Dermis blood vessel endothelial cell (primary cell): ENCODE measurements at places on chromosomes 6 and 20. TPM values are rescaled to one million over a fixed set of nuclear protein-coding genes. Genes with fewer than 3 reads are reported as not detected.

LY6G6F gene
- not detected in 2 replicates for total RNA-seq

DNA sequence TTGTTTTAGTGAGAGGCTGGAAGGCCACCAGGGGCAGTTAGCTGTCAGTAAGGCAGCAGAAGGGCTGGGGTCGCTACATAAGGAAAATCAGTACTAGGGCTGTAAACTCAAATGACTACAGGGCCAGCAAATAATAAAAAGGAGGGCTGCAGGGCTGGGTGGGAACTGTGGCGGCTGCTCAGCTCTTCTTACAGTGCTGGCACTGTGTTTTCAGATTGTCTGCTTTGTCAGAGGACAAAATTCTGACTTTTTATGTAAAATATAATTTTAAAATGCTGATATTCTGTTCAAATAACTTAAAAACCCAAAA, 23.2 kb downstream of the HLA-A start:
- no peak for DNase-seq

DNA sequence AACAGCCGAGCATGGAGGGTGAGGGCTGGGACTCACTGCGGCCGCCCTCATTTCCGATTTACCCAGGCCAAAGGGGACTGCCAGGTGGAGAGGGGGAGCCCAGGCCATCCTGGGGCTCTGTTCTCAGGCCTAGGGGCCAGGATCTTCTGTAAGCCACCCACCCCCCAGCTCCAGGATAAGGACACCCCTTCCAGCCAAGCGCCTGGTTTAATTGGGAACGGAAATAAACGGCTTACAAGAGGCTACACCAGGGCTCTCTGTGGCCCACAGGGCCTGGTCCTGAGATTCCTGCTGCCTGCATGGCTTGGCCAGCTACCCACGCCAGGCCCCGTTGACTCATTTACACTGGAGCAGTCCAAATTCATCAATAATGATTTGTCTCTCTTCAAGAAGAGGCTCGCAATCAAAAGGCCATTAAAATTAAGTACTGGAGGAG, 68.1 kb upstream of the TOP1 start:
- DNase-seq, result no peak

DNA sequence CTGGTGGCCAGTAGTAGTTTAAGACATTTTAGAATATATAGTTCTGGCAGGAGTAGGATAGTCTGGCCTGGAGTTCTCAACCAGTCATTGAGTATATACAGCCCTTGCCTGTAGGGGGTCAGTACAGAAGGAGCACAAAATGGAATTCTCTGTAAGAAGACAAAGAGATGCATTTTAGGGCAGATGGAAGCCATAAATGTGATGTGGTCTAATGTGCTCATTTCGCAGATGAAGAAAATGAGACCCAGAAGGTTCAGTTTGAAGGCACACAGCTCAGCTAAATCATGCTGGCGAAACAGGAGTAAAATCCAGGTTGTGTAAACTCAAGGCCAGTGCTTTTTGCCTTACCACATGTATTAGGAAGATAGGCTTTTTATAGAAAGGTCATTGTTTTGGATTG, 29.6 kb downstream of the QKI start:
- DNase-seq, result no peak

DNA sequence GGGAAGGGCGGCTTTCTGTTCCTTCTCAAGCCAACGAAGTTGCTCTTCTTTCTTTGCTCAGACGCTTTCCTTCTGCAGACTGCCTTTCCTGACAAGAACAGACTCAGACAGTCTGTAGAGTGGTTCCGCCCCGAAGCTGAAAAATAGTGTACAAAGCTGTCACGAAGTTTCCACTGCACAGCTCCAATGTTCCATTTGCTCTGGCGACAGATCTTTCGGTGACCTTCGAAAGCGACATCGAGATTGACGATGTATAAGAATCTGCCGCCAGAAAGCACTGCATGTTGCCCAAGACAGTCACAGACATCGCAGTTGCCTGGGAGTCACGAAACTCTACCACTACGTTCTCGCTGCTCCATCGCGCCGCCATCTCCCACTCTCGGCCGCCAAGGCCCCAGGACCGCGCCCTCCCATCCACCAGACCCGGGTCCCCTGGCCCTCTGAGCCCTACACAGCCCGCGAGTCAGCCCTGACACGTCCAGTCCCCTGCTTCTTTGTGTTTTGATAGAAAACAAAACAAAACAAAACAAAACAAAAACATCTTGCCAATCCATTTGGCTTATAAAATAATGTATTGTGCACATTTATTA, 42.1 kb upstream of the ZNF184 start:
- no peak for DNase-seq

DNA sequence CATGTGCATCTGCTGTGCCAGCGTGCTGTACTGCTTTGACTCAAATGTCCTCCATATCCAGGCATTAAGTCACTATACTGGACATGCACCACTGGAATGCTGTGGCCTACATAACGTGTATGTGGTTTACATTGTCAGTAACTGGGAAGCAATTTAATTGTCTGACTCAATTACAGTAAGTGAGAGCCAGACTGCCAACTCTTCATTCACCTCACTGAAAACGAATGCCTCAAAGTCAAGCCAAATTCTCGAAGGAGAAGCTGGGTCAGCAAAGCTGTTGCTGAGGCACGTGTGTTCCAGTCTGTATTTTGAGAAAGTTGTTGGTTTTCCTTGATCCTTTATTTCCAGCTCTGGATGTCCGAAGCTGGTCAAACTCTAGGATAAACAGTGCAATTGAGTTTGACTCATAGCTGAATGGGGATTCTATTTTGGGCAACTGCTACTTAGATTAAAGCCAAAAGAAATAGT, 534.3 kb downstream of the COL12A1 start:
- DNase-seq, result no peak

DNA sequence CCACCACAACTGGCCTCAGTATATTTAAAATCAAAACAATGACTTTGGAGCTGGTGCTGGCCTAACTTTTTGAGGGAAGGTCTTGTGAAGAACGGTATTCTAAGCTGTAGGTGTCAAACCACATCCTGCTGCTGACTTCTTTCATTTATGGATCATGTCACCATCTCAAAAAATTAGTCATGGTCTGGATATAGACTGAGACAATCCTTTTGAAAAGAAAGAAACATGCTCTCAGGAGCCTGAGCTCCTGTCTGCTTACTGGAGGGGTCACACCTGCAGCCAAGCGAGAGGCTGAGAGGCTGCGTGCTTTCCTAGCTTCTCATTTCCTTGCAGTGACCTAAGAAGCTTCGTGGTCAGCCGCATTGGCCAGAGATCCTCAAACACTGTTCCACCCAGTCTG, 55.2 kb downstream of the TIAM2 start:
- peak; percentile 32 for DNase-seq

PPT2 gene
- 69.8 and 82.5 TPM in 2 replicates for total RNA-seq

GRCh38 chr20:45097485-45098102, 3.3 kb downstream of the KCNS1 start:
- peak; percentile 75 for DNase-seq

GRCh38 chr6:112298021-112298745, 43.8 kb upstream of the LAMA4 start:
- peak; percentile 92 for DNase-seq

DNA sequence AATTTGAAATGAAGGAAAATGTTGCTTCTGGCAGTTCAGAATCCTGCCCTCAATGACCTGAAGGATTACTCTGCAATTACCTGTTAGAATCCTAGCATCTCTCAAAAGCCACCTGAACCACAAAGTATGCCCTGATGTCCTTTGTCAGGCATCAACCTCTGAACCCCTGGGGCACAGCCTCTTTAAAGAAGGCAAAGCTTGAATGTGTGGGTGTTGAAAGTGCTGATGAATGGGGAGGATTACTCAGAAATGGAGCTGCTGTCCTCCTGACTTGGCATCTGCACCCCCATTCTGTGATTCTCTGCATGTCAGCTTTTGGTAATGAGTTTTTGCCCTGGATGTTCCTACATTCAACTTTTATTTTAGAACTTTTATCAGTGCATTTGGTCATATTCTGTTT, 179.2 kb downstream of the PKHD1 start:
- no peak for DNase-seq

- DNase-seq, result no peak
These were observed 76.0 kb upstream of the SHLD1 start for GRCh38 chr20:5674176-5674660.

DNMT3B gene
- total RNA-seq, result 2.9 and 5.5 TPM in 2 replicates

RBPJL gene
- not detected in 2 replicates for total RNA-seq

GRCh38 chr20:11958855-11959254, 41.2 kb downstream of the BTBD3 start:
- peak; percentile 24 for DNase-seq

CD93 gene
- total RNA-seq, result 361 and 441 TPM in 2 replicates

DNA sequence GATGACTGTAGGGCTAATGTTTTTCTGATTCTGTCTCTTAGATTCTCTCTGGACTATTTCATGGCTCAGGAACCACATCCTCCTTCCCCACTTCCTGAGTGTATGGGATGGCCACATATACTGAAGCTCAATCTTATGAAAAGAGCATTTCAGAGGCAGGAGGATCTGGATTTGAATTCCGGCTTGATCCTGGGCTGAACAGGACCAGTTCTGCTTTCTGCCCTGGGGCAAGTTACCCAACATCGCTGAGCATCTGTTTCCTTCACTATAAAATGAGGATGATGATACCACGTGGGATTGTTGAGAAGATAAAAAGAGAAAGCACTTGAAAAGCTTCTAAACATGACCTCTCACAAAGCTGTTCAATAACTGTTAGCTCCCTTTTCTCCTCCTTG, 168.4 kb upstream of the TNFAIP3 start:
- DNase-seq, result no peak

DNA sequence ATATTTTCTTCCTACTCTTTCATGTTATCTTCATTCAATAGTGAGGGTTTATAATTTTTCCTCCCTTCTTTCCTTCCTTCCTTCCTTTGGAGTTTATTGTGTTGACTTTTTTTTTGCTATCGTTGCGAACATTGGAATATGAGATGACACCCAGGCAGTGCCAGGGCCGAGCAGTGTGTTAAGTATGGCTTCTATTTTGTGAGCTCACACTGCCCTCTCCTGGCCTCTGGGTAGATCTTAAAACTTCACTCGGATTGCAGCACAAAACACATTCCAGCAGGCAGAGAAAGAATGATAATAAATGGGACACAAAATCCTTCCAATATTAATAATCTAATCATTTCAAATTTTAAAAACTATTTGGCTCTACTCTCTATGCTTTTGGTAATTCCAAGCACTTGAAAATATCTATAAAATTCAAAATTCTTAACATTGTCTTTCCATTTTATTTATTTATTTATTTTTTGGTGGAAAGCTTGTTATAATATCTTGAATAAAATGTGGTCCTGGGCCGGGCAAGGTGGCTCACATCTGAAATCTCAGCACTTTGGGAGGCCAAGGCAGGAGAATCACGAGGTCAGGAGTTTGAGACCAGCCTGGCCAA, 147.4 kb upstream of the OLIG3 start:
- DNase-seq, result peak; percentile 84

DNA sequence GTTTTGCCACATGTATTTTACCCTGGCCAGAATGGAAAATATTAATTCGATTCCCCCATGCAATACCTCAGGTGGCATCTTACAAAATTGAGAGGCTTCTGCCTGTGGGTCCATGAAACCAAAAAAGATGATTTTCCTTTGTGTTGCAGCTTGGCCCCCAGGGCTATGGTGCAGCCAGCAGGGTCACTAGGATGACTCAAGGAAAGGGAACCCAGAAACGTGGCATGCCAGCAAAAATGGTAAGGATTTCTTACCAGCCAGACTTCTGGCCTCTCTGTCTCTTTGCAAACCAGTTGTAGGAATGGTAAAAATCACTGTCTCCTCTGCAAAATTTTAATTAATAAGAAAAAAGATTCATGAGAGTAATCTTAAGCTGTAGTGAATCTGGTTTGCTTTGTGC, 11.6 kb upstream of the TAAR9 start:
- no peak for DNase-seq

GDAP1L1 gene
- total RNA-seq, result not detected in 2 replicates

GRCh38 chr6:105886814-105887544, 199.2 kb upstream of the PRDM1 start:
- DNase-seq, result no peak

DNA sequence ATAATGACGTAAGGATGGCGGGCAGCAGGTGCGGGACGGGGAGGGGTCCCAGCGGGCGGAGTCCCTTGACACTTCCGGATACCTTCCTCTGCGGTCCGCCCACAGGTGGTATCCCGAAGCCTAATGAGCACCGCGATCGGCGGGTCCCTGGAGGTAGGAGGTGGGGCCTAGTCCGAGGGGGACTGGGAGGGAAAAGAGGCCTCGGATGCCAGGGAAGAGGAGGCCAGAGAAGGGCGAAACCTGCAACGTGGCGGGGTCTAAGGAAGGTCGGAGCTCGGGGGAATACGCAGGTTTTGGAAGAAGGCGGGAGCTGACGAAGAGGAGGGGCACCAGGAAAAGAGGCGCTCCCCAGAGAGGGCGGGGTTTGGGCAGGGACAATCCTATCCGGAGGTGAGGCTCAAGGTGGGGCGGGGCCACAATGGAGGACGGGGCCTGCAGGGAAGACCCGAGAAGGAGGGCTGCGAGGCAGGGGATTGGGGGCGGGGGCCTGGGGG, 3.7 kb downstream of the PRSS16 start:
- DNase-seq, result no peak

DNA sequence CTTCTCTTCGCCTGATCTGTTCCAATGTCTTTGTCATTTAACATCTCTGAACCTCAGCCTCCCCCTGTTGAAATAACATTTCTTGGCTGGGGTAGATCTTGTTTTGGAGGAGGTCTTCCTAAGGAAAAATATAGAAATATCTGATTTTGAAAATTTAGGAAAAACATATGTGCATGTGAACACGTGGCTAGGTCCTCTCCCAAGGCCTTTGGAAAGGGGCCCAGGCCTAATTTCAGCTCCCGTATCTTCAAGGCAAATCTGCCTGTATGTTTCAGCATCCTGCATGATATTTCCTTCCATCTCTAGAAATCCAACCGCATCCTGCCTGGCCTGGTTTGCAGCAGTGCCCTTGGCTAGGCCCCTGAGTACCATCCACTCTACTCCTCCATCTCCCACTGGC, 261.2 kb downstream of the PHACTR1 start:
- no peak for DNase-seq

- DNase-seq, result no peak
These were observed 65.6 kb downstream of the ADNP start for GRCh38 chr20:50865591-50865990.

UFL1 gene
- total RNA-seq, result 22.6 and 31.0 TPM in 2 replicates

ARMH2 gene
- not detected in 2 replicates for total RNA-seq

CST9L gene
- total RNA-seq, result not detected in 2 replicates

DNA sequence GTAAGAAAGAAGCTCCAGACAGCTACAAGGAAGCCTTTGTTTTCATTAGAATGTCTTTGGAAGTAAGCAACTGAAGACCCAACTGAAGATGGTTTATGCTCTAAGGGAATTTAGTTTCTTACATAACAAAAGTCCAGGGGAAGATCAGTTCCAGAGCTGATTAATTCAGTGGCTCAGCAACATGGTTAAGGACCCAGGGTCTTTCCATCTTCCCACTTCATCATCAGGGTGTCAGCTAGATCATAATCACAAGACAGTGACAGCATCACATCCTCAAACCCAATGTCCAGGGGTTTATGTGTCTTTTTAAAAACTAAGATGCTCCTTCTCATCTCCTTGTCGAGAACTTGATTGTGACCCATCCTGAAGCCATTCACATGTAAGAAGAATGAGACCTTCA, 119.7 kb upstream of the PRDM1 start:
- DNase-seq, result no peak

GRCh38 chr6:144474904-144475303, 189.8 kb downstream of the UTRN start:
- no peak for DNase-seq
